CD4-positive, alpha-beta T cell treated with Interleukin-1 beta for 1 hour (primary cell): ENCODE measurements at places on chromosomes 5 and 9.

- DNase-seq = no peak
Observed at GRCh38 chr5:148790545-148791333, 35.7 kb upstream of the ADRB2 start.

GRCh38 chr9:131348631-131349521, 45.0 kb upstream of the PRRC2B start:
- DNase-seq = no peak

DNA sequence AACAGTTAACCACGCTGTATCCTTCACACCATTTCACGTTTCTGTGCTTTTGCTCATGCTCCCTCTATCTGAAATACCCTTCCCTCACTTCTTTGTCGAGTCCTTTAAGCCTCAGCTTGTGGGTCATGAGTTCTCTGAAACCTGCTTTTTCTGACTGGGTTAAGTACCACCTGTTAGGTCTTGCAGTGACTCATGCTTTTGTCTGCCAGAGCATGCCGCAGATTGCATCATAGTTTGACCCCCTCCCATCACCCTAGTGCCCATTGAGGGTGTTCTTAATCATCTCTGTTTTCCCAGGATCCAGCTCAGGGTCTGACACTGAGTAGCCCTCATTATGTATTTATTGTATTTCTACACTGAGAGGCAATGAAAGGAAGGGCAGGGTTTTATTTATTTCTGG, 190.2 kb downstream of the ASTN2 start:
- no peak for DNase-seq

DNA sequence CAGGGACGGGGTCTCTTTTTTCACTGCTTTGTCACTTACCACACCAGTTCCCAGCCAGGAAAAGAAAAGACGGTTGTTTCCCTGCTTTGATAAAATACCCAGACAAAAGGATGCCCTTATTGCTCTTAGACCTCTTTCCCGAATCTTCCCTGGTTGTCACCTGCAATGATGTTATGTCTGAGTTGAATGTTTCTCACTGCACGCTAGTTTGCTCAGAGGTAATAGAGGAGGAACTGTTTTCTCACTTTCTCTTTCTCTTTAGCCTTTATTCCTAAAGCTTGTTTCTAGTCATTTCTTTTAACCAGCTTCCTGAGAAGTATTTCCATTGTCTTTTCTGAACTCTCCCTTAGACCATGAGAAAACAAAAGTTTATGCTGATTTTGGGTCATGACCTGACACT, 32.9 kb downstream of the ACER2 start:
- no peak for DNase-seq

- DNase-seq = no peak
Observed at GRCh38 chr9:87950765-87951488, 23.4 kb downstream of the CDK20 start.

- DNase-seq = no peak
Observed at GRCh38 chr9:79969393-79970145, 397.8 kb downstream of the TLE4 start.

DNA sequence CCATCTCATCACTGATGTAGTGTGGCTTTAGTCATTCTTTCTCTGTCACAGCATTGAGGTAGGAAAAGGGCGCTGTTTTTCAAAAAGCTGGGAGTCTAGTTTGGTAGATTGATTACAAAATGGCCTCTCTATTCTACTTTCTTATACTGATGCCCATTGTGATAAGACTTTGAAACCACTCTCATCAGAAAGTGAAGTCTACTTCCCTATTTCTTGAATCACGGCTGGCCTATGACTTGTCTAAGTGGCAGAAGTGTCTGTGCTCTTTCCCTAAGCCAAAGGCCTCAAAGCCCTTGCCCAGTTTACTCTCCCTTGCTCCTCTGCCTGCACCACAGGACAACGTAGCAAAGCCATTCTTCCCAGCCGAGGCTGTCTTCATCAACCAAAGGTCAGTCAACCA, 83.0 kb upstream of the IL33 start:
- DNase-seq = no peak

GRCh38 chr5:141493500-141494422, 4.9 kb downstream of the PCDHGC5 start:
- no peak for DNase-seq

DNA sequence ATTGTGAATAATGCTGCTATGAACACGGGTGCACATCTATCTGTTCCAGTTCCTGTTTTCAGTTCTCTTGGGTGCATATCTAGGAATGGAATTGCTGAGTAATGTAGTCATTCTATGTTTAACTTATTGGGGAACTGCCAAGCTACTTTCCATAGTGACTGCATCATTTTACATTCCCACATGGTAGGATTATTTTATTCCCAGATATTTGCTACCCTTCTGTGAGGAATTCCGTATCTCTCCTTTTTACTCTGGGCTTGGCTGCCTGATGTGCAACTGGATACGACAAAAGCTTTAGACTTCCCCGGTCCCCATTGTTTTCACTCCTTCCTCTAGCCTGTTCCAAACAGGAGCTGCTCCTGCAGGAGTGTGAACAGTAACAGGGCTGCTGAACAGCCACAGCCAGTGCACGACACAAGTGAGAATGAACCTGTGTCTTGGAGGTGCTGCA, 7.2 kb downstream of the TAS2R1 start:
- DNase-seq = no peak

- DNase-seq = peak; percentile 60
Observed at GRCh38 chr9:134065612-134066419, 2.0 kb downstream of the BRD3 start.

GRCh38 chr5:150918613-150919012, 13.8 kb upstream of the ZNF300 start:
- no peak for DNase-seq

- no peak for DNase-seq
Observed at GRCh38 chr5:132576123-132576522, 19.3 kb downstream of the RAD50 start.

- DNase-seq = no peak
Observed at GRCh38 chr5:112512901-112513300, 93.8 kb upstream of the EPB41L4A start.

DNA sequence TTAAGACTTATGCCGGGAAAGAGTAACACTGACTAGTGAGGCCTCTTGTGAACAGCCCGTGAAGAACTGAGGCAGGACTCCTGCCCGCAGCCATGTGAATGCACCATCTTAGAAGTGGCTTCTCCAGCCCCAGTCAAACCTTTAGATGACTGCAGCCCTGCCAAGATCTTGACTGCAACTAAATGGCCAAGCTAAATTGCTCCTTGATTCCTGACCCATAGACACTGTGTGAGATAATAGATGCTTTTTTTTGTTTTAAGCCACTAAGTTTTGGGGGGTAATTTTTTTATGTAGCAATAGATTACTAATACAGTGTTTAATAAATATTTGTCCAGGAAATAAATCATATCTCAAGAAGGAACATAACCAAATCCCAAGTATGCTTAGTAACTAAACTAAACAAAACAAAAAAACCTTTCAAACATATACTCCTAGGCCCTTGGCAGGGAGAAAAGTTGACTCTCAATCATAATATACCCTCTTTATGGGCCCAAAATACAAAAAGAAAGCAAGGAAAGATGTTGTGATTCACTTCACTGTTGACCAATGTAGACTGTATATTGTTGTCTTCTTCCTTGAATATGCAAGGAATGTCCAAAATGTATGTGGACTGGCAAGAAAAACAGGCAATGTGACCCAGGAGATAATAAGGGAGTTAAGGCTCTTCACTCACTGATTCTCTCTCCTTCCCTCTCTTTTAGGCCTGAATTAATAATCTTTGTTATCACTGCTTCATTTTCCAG, 79.7 kb upstream of the ZNF366 start:
- DNase-seq = no peak

DNA sequence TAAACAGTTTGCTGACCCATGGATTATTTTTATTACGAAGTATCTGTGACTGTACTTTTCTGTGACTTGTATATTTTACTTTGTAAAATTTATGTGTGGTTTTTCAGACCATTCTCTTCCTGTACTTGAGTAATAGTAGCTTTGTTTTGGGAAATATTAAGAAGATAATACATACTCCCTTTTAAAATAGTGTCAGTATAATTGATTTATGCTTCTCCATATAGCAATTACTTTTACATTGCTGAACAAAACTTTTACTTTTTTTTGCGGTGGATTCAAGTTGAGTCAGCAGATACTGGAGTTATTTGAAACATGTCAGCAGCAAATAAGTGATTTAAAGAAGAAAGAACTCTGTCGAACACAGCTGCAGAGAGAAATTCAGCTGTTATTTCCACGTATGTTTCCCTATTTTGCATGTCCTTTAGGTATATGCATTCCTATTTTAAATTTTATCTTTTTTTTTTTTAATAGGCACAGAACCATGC, 28.4 kb downstream of the TENT2 start:
- DNase-seq = no peak

DNA sequence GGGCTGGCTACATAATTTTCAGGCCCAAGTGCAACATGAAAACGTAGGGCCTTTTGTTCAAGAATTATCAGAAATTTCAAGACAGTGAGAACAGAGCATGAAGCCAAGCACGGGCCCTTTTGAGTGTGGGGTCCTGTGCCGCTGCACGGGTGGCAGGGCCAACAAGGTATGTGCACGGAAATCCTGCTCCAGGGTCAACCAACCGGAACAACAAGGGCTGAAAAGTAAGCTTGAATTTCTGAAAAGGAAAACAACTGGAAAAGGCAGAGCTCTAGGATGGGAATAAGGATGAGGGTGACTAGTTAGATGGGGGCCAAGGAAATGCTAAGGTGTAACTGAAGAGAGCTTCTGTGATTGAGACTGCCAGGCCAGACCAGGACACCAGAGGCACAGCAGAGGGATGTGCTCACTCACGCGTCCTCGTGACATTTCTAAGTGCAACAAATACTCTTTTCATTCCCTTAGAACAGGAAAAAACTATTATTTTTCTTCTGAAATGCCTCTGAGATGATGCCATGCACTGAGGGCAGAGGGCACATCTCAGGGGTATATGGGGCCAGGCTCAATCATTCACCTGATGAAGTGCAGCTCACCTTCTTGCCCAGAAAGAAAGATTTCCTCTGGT, 80.6 kb upstream of the LRRTM2 start:
- DNase-seq = no peak

GRCh38 chr9:115633104-115633503, 515.1 kb upstream of the TNC start:
- DNase-seq = no peak

- no peak for DNase-seq
Observed at GRCh38 chr5:130402906-130403305, 498.6 kb downstream of the CHSY3 start.
